ENCODE measurements at places on chromosomes 1 and 21.

GRCh38 chr1:165117482-165117881, 239.0 kb downstream of the LMX1A start:
- DNase-seq: peak; percentile 76

DNA sequence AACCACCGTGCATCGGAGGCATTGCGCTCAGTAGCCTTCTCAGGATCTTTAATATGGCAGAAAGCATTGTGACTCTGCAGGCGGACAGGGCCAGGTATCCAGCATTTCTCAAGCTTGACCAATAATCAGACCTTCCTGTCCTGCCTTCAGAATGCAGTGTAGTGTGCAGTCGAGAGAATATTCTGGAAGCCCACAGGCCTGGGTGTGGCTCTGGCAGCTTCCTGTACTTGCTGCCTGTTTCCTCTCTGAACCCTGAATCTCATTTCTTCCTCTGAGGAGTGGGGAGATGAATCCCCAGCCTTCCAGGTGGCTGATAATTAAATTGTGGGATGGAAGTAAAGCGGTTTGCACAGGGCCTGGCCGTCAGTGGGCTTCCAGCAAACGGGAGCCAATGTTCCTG, 42.3 kb downstream of the ACTL8 start:
- DNase-seq: no peak

GRCh38 chr1:19096036-19096833, 113.8 kb downstream of the UBR4 start:
- DNase-seq: peak; percentile 57

DNA sequence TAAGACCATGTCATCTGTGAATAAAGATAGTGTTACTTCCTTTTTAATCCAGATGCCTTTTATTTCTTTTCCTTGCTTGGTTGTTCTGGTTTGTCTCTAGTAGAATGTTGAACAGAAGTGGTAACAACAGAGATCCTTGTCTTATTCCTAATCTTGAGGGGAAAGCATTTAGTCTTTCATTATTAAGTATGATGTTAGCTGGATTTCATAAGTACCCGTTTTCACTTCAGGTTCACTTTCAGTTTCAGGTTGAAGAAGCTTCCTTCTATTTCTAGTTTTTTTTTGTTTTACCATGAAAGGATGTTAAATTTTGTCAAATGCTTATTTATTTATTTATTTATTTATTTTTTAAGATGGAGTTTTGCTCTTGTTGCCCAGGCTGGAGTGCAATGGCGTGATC, 22.3 kb upstream of the AGPAT3 start:
- DNase-seq: no peak

GRCh38 chr1:116666187-116667077, 1.1 kb downstream of the IGSF3 start:
- peak; percentile 65 for DNase-seq

- peak; percentile 40 for DNase-seq
Measured at GRCh38 chr1:202161151-202162046, 997 bp upstream of the PTPN7 start.

- DNase-seq: peak; percentile 34
Measured at GRCh38 chr1:173475564-173476196, 1.5 kb upstream of the PRDX6 start.

DNA sequence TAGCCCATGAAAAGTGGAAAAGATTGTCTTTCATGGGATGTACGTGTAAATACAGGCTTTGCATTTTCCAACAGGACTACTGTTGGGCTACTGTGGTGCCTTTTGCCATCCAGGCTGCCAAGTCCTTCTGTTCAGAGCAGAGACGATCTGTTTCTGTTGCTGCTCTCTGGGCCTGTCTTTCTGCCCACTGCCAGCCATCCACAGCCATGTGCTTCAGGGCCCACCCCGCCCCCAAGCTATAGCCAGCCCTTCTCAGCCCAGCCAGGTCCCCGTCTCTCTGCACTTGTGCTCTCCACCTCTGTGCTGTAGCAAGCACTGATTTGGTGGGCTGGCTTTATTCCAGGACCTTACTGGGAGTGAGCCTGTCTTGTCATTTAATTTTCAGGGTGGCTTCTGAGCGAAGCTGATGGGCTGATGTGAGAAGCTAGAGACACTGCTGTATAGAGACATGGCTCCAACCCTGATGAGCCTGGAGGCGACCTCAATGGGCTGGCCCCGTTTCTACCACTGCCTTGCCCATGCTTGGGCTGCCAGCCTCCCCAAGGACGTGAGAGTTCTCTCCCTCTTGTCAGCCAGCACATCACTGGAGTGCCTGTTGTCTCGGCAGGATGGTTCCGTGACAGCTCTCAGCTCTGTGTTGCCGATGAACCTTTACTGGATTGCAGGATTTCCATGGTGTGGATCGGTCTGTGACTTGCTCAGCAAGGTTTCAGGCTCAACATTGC, 137.8 kb downstream of the PEX14 start:
- no peak for DNase-seq

GRCh38 chr1:4422504-4423289, 231.7 kb upstream of the AJAP1 start:
- peak; percentile 13 for DNase-seq

- no peak for DNase-seq
Measured at GRCh38 chr1:56973923-56974742, 8.3 kb upstream of the C8B start.

DNA sequence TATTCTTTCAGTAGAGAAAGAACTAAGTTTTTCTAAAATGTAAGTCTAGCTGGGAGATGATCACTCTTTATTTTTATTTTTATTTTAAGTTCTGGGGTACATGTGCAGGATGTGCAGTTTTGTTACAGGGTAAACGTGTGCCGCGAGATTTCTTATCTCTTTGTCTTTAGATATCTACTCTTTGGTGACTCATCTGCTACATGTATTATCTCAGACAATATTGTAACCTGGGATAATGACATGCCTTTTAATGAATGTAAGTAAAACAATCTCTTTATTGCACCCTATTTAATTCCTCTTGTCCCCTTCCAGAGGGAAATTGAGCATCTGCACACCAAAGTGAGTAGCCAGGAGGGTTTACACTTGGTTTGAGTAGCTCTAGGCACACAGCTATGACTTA, 9.4 kb downstream of the CR2 start:
- no peak for DNase-seq

GRCh38 chr1:167588361-167588760, 34.8 kb upstream of the CREG1 start:
- DNase-seq: no peak

DNA sequence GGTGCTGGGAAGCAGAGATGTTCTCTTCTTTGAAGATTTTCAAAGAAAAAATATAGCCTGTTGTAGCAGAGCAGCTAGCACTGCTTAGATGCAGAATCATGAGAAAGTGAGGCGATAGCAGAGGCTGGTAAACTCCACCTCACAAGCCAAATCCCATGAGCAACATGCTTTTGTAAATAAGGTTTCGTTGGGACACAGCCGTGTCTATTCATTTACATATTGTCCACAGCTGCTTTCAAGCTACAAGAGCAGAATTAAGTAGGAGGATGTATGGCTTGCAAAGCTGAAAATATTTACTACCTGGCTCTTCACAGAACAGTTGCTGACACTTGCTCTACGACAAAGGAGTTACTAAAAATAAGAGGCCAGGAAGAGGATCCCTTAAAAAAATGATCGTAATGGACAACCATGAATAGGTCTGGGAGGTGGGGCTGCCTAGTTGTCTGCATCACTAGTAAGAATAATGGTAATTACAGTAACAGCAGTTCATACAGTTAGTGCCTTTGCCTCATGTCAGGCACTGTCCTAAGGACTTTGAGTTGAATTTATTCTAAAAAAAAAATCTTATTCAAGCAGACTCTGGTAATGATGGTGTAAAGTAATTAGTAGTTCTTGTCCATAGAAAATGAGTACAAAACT, 622.0 kb downstream of the KIF26B start:
- no peak for DNase-seq

DNA sequence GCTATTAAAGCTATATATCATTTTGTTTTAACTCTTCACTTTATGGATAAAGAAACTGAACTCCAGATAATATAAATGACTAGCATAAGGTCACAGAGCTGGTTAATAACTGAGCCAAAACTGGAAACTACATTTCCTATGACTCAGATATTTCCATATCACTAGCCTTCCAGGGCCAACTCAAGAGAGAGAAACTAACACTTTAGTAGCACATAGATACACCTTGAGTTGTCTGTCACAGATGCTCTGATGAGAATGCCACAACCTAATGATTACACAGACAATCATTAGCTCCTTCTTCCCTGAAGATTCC, 40.7 kb downstream of the NME7 start:
- no peak for DNase-seq

DNA sequence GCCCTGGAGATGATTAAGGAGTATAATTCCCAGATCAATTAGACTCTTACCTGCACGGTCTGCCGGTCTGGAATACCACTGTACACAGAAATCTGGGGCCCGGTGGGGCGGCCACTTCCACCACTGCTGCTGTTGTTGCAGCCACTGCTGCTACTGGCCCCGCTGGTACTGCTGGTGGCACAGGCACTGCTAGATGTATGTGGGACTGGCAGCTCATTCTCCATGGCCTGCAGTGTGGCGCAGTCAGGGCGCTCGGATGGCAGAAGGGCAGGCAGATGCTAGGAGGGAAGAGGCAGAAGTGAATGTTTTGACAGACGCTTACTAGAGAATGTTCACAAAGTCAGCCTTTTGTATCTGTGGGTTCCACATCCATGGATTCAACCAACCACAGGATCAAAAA, 54.4 kb upstream of the A3GALT2 start:
- no peak for DNase-seq

- DNase-seq: no peak
Measured at GRCh38 chr1:160208557-160209320, 3.6 kb downstream of the PEA15 start.

- DNase-seq: no peak
Measured at GRCh38 chr1:114668784-114669561, 876 bp downstream of the DENND2C start.

DNA sequence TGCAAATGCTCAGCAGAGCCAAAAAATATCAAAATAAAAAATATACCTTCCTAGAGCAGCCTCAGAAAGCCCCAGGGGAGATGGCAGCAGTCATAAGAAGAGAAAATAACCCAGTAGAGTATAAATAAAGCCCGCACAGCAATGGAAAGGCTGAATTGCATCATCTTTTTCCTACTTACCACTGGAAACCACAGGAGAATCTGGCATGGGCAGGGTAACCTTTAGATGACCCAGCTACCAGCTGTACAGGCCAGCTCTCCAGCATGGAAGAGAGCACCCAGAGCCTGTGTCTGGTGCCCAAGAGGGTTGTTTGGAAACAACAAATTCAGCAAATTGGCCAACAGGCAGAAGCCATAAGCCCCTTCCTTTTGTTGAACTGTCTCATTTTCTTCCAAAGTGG, 253.1 kb downstream of the OMA1 start:
- no peak for DNase-seq

DNA sequence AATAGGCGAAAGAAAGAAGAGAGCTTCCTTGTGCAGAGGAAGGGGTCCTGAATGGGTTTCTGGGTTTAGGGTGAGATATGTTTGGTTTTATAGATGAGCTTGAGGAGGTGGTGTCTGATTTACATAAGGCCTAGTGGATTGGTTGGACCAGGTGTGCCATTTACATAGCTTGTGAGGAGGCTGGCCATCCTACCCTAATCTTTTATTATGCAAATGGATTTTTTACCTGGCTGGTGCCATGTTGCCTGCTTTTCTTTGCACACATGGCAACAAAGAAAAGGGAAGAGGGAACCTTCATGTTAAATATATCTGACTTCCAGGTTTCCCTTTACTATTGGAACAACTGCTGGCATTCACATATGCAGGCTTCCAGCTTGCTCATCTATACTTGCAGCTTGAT, 585.3 kb downstream of the PTPRU start:
- DNase-seq: no peak

DNA sequence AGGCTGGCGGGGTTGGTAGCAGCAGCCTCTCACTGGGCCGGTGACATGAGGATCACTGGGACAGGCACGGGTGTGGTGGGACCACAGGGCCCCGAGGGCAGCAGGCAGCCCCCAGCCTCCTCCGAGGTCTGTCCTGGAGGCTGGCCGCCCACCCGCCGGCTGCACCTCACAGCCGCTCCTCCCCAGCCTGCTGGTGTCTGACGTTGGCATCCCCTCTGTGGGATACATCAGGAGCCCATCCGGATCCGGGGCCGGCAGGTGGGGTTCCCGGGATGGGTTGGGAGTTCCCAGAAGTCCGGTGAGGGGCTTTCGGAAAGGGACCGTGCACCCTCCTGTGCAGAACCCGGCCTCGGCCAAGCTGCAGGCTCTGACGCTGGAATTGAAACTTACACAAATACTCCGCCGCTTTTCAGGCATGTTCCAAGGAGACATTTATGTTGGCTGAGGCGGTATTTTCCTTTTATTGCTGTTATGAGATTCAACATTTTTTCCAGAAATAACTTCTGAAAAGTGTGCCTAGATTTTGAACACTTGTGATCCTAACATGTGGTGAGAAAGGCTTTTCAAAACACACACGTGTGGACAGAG, 142.1 kb upstream of the ARHGEF16 start:
- DNase-seq: no peak

GRCh38 chr1:198283222-198283621, 126.4 kb downstream of the NEK7 start:
- no peak for DNase-seq

GRCh38 chr21:43893536-43894205, 28.6 kb downstream of the AGPAT3 start:
- DNase-seq: no peak

DNA sequence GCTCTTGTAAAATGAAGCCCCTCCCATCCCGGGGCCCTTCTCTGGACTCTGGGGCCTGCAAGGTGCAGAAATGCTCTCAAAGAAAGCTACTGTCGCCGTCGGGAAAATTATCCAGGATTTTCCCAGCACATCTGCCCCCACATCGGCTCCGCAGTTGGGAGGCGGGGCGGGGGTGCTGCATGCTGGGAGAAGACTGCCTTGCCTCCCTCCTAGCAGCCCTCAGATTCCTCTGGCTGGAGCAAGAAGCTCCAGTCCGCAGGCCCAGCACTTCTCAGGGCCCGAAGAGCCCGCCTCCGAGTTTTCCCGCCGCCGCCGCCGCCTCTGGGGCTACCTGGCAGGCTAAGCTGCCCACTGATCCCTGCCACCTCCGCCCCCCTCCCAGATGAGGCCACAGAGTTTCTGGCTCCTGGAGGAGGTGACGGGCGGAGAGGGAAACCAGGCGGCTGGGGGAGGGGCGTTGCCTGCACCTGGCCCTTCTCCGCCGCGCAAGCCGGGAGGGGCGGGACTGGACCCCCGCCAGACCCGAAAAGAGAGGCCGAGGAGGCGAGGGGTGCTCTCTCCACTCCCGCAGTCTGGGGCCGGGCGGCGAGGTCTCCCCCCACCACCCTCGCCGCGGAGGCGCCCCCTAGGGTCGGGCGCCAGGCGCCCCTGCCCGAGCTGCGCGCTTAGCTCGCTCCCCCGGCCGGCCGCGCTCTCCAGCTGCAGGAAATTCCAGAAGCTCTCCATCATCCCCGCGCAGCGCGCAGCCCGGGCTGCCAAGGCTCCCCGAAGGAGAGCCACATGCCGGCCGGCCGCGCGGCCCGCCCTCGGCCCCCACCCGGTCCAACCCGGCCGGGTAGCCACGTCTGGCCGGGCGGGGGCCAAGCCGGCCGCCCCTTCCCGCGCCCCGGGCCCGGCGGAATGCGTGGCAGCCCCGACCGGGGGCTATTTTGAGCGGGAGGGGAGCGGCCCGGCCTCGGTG, 28.8 kb downstream of the AHDC1 start:
- DNase-seq: peak; percentile 69
